ENCODE measurements at places on chromosomes 16 and 17. TPM values are rescaled to one million over a fixed set of nuclear protein-coding genes. Genes with fewer than 3 reads are reported as not detected.

DNA sequence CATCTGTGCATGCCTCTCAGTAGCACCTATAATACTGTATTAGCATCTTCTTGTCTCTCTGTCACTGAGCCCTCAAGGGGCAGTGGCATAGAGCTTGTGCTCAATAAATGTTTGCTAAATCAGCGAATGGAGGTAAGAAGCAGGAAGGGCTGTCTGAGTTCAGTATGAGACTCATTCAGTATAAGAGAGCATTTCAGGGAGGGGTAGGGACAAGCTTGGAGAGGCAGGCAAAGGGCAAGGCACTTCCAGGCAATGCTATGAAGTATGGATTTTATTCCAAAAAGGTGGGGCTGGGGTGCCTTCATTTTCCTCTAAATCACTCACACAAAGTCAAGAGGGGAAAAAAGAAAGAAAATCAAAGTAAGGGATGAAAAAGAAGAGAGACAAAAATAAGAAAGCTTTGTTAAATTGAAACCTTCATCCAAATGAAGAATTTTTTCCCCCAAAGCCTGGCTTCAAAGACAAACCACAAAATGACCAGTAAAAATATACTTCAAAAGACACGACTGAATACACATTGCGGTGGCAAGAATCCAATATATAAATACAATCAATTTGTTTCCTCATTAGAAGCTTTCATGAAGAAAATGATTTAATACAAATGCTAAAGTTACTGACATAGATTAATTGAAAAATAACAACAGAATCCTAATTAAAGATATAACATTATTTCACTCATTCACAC lies 51.2 kb downstream of the SKAP1 start:
- no peak for DNase-seq

DNA sequence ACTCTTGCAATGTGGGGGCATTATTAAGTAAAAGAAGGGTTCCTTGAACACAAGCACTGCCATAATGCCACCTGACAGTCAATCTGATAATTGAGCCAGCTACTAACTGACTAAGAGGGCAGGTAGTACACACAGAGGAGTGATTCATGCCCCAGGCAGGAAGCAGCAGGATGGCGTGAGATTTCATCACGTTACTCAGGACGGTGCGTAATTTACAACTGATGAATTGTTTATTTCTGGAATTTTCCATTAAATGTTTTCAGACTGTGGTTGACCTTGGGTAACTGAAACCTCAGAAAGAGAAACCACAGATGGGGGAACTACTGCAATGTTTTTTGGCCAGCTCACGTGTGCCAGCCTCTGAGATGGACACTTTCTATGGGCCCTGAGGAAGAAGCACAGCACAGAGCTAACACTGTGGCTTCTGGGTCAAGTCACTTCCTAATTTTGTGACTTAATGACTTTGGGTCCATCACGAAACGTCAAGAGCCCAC lies 46.7 kb downstream of the C17orf67 start:
- DNase-seq, result no peak

C1QTNF1 gene
- total RNA-seq, result 208 TPM

- no peak for DNase-seq
Measured at GRCh38 chr17:81502471-81503017, 10.1 kb downstream of the ACTG1 start.

DNA sequence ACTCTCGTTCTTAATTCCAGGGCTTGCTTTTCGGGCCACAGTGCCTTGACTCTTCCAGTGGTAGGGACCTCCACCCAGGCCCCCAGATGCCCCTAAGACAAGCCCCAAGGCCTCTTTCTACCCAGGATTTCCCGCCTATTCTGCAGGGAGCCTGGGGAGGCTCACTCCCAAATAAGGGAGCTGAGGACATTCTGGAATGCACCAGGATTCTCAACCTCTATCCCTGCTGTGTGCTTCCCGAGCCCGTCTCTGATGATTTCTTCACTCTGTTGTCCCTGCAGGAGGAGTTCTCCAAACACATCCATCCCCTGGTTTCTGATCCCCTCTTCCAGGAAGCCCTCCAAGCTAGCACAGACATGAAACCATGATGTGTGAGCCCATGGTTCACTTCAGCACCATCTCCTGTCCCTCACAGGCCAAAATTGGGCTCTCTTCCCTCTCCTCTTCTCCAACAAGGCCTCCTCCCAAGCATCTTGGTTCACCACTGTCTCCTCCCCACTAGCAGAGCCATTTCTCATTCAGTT lies 255.9 kb downstream of the KATNIP start:
- DNase-seq, result no peak

Measured in heart right ventricle (tissue), 16 donors.